ENCODE measurements at places on chromosomes 16 and 17.

GRCh38 chr16:72311426-72311825 lies 139.5 kb upstream of the PMFBP1 start:
- DNase-seq: no peak

DNA sequence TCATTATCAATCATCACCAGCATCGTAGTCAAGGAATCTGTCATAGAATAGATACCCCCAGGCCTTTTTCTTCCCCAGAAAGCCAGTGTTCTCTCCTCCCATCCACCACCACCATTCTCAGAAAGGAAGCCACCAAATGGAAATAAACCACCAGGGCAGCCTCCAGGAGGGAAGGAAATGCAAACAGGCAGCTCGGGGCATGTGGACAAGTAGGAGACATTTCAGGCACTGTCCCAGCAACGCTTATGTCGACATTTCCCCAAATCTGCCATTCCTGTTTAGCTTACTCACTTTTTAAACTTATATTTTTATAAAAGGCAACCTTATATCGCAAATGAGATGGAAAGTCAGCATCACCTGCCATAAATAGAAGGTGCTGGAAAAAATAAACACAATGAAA lies 15.8 kb downstream of the EMP2 start:
- no peak for DNase-seq

DNA sequence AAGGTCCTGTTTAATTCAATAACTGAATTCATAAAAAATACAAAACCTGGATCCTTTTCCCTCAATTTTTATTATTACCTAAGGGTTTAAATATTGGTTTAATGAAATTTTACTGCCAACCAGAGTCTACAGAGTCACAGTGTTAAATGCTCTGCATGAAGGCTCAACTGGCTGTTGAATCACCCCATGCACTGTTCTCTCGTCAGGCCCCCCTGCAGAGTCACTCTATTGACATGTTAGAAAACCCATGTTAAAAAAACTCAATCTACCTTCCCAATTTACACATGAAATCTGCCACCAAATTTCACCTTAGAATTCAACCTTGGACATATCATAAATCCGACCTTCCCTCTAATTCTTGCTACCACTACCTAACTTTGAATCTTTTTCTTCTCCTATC lies 43.3 kb upstream of the ULK2 start:
- DNase-seq: no peak

DNA sequence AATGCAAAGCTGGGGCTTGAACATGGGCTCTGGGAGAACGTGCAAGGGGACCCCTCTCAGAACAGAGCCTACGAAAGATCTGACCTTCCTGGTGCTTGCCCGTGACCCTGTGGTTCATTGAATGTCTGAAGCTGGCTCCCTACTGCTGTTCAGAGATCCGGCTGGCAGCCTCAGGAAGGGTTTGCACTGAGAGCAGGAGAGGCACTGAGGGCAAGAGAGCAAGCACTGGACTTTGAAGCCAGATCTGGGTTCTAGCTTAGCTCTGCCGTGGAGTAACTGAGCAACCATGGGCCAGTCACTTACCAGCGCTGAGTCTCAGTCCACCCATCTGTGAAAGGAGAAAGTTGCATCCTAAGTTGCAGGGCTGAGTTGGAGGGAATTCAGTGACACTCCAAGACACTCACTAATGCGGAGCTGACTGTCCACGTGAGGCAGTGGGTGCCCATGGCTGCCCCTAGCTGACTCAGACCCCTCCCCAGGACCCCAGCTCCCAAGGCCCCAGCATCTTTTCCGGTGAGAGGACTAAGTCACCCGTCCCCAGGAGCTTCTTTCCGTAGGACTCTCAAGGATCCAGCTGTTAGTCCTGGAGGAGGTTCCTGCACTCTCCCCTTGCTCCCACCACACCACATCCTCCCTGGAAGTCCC lies 41.3 kb downstream of the BEAN1 start:
- no peak for DNase-seq

DNA sequence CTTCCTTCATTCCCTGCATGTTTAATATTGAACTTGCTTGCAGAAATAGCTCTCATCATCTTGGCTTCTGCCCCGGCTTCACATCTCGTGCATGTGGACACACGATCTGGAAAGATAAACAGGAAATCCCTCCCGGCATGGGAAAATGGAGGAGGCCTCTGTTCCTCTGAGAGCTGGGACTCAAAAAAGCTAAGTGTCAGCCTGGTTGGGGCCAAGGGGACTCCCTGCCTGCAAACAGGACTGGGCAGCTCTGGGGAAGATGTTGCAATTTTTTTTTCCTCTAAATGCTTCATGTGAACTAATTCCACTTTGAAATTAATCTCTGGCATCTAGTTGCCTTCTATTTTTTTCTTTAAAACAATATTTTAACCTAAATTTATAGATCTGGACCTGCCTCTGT lies 24.8 kb downstream of the ITPRIPL2 start:
- DNase-seq: no peak

- no peak for DNase-seq
Measured at GRCh38 chr17:52140601-52141000, 17.9 kb downstream of the CA10 start.

GRCh38 chr17:74296548-74296936 lies 22.5 kb downstream of the DNAI2 start:
- peak; percentile 87 for DNase-seq

Data from dorsolateral prefrontal cortex (tissue), 122 donors.